ENCODE measurements at places on chromosomes 1 and 21.

GRCh38 chr1:69292833-69293232, 274.9 kb upstream of the LRRC7 start:
- DNase-seq, result no peak

DNA sequence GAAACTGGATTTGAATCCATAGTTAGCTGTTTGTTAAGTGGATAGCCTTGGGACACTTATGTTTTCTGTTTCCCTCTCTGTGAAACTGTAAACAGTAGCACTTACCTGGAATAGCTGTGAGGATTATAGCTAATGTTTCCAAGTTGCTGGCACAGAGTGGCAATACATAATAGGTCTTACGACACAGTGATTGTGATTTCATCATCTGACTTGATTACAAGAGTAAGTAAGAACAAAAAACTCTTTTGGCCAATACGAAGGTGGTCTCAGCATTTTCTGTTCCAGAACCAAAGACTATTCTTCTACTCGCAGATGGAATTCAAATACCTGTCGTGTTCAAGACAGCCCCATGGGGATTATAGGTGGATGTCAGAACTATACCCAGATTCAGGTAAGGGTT, 2.1 kb downstream of the C8B start:
- DNase-seq, result no peak

- no peak for DNase-seq
Observed at GRCh38 chr1:185574139-185574875, 159.9 kb upstream of the HMCN1 start.

- no peak for DNase-seq
Observed at GRCh38 chr1:222787729-222788128, 27.1 kb upstream of the DISP1 start.

DNA sequence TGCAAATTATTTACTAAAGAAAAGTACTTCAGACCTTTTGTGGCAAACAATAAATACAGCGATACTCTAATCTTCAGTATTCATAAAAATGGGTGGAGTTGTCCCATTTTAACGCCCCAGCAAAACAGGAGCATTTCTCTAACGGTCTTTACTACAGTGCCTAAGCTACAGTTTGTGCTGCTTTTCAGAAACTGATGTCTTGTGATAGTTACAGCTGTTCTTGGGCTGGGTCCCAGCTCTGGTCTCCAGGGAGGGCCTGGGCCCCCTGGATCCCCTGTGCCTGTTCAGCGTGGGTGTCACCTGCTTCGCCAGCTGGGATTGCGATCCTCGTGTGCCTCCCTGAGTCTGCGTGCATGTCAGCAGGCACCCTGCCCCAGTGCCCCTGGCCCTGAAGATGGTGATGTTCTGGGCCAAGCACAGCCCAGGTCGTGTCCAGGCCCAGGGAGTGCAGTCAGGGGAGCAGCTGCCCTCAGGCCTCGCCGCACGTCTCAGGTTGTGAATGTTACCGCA, 64.0 kb upstream of the DIP2A start:
- no peak for DNase-seq

DNA sequence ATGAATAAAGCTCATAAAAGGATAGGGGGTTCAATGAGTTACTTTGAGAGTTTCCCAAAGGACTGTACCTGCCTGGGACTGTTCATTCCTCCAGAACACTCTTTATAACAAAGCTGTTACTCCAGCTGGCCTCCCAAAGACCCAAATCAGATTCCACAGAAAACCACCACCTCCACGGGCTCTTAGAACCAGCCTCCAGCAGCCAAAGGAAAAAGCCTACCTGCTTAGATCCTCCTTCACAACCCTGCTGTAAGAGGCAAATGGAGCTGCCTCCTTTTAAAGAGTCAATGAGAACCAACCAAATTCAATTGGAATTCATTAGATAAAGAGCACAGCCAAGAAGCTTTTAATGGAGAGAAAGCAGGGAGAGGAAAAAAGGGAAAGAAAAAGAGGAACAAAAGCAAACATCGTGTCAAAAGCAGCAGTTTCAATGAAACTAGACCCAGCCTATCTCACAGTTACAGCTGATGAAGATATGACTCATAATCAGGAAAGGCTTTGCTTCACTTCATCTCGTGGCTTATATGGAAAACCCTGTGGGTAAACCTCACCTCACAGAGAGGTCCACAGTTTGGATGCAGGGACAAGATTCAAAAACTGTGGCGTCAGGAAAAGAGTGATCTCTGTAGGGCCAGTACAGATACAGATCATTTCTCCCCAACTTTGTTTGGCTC, 27.8 kb upstream of the FMO4 start:
- no peak for DNase-seq

DNA sequence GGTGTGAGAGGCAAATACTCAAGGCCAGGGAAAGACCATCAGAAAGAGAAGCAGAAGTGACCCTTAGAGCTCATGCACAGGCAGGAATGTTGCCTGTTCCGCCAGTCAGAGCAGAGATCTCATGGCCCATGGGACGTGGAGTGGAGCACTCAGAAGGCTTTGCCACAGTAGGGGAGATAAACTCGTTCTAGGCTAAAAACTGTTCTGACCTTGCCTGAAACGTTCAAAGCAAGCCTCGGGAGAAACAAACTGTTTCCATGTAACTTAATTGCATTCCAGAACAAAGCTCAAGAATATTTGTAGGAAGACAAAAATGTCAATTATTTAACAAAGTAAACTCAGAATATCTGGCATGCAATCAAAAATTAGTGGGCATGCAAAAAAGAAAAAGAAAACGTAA, 20.7 kb upstream of the SLC19A1 start:
- no peak for DNase-seq

GRCh38 chr1:192858456-192858855, 49.6 kb downstream of the RGS2 start:
- no peak for DNase-seq
